NCI-H774 (cell line): ENCODE measurements at places on chromosomes 2 and 18.

DNA sequence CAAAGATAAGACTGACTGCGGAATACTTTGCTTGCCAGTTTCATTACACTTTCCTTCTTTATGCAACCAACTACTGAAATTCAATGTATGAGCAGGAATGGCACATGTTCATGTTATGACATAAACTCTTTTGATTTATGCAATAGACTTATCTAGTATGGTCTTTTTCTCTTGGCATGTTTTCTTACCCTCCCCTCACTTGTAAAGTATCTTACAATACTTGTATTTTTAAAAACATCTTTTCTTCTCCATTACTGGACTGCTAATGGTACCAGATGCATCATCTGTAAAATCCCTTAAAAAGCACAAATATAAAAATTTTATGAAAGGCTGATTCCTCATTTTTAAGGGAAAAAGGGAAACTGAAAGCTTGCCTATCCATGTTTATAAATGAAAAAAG lies 373.8 kb downstream of the ZEB2 start:
- DNase-seq: no peak

DNA sequence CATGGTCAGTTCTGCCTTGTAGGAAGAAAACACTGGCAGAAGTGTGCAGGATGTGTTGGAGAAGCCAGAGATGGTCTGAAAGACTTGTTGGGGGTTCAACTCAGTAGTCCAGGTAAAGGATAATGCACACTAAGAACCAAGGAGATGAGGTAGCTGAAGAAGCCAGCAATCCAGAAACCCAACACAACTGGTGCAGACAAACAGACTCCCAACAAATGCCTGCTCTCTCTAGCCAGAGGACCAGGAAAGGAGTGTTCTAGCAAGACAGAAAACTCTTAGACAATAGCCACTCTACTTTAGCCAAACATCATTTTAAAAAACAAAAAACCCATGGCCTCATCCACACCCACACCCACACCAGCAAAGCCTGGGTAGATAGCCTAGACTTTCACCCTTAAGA lies 33.9 kb downstream of the EVA1A start:
- no peak for DNase-seq

- DNase-seq: no peak
Observed at GRCh38 chr2:127094509-127095366, 12.2 kb downstream of the BIN1 start.

DNA sequence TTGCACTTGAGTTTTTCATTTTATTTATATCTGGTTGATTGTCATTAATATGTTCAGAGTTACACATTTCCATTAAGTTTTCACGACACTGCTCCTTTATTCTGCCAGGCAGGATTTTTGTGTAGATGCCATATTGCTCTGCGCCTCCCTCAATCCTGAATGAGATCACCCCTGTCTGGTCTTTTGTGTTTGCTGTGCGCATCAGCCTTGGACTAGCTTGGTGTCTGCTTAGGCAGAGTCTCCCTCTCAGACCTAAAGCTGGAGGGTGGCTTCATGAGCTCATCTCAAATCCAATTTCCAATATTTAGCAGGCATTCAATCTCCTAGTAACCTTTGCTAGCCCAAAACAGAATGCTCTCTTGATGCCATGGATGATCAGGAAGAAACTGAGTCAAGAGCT lies 137.4 kb downstream of the SMAD7 start:
- DNase-seq: no peak

- no peak for DNase-seq
Observed at GRCh38 chr2:206805887-206806607, 40.6 kb downstream of the FASTKD2 start.

DNA sequence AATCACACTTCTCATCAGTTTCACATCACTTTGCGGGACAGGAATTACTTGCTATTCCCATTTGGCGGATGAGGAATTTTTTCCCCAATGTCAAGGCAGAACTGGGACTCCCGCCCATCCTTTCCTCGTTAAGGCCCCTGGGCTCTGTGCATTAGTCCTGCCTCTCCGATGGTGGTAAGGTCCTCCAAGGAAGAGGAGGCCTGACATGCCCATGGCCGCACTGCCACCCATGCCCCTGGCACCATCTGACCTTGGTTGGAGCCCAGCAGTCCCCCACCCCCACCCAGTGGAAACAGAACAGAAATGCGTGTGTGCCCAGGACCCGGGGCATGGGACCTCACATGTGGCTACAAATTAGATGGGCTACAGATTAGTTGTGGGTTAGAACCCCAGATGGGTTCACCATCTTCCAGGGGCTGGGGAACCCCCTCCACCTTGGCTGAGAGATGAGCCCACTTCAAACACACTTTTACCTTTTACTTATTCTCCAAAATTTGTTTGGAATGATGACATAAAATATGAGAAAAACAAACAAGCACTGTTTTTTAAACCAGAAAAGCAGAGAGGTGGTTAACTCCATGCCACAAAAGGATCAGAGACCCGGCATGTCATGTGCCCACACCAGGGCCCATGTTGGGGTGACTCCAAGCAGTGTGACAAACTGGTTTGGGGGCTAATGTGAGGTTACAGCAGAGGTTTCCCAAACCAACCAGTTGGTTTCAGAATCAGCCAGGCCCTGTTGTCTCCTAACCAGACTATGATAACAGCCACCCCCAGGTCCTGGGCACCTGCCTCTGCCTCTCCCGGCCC lies 11.0 kb upstream of the DUSP2 start:
- DNase-seq: no peak

- DNase-seq: no peak
Observed at GRCh38 chr18:32735781-32736180, 37.0 kb downstream of the KLHL14 start.

- DNase-seq: no peak
Observed at GRCh38 chr2:136183097-136183496, 65.1 kb upstream of the CXCR4 start.

GRCh38 chr2:226915846-226916360 lies 80.0 kb downstream of the RHBDD1 start:
- DNase-seq: no peak

DNA sequence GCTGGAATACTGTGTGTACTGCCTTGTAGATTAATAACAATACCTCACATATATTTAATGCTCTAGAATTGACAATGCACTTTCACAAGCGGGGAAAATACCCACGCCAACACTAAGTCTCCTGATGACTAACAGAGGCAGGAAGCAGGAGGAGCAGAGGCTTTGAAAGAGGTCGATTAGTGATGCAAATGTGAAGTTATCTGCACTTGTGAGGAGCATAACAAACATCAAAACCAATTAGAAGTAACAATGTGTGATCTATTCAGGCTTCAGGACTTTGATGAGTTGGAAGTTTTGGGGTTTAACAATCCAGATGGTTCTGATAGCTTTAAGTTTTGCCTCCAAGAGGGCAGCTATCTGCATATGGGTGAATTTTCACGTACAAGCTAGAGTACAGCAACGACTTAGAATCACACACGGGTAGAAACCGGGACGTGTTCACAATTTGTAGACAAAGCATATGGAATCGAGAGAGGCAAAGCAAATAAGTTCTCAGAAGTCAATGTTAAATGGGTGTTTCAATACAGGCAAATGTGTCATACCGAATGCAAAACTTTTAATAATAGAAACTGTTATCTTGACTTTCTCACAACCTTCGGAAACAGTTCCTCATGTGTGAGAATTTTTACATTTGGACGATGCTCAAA lies 114.5 kb downstream of the METTL8 start:
- no peak for DNase-seq

DNA sequence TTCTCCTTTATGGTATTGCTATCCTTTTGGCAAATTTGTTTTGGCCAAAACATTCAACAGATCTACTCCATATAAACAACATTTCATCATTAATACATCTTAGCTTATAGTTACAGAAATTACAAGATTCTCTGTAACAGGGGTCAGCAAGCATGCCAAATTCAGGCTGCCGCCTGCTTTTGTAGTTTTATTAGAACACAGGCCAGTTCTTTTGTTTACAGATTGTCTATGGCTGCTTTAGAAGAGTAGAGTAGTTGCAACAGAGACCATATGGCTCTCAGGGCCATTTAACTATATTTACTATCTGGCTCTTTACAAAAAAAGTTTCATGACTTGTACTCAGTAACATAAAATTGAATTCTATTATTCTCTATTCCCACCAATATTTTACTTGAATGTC lies 53.9 kb downstream of the LNPK start:
- no peak for DNase-seq

GRCh38 chr18:38895560-38895959 lies 1330.0 kb upstream of the CELF4 start:
- DNase-seq: no peak

DNA sequence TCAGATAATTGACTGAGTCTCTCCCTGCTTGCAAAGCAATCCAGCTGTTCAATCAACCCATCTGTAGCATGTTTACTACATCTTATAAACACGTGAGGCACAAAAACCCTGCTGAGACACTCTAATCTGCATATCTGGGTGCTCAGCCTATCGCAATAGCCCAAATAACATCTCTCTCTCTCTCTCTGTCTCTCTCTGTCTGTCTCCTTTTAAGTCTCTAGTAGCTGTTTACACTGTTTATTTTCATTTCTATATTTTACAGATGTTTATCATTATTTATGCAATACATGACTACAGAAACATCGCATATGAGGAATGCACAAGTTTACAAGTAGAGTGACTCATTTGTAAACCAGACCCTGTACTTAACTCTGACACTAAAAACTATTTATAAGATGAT lies 422.1 kb upstream of the DSEL start:
- DNase-seq: no peak

GRCh38 chr2:28581312-28581711 lies 85.5 kb downstream of the PLB1 start:
- no peak for DNase-seq
